ENCODE measurements at places on chromosomes 6 and 20.

DNA sequence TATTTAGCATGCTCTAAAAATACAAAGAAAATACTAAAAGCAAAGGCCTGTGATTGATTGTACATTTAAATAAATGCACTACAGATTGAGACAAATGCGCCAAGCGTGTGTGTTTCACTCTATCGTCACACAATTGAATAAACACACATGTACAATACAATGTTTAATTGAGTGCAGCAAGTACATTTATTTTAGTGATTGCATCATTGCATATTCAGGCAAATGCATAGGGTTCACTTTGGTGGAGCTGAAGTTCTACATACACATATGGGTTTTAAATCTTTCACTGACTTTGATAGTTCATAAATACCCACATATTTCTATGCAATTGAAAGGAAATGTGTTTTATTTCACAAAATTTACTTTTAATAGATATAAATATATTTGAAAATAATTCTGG lies 750.6 kb upstream of the MMS22L start:
- DNase-seq: no peak

GRCh38 chr6:1797801-1798200 lies 188.1 kb downstream of the FOXC1 start:
- DNase-seq: no peak

DNA sequence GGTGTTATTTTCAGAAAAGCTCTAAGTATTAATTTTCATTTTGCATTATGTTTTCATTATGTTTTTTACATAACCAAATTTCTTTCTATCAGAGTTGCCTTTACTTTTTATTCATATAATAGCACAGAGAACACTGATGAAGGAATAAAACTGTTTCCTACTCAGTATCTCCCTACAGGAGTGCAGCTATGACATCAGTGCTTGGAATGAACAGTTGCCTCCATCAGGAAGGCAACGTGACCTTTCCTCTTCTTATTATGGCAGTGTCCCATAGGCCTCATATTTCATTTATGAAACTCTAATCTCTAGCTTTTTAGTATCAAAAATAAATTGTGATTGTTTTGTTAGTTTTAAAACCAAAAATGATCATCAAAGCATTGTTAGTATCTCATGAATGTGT lies 712.8 kb downstream of the CD109 start:
- DNase-seq: no peak

DNA sequence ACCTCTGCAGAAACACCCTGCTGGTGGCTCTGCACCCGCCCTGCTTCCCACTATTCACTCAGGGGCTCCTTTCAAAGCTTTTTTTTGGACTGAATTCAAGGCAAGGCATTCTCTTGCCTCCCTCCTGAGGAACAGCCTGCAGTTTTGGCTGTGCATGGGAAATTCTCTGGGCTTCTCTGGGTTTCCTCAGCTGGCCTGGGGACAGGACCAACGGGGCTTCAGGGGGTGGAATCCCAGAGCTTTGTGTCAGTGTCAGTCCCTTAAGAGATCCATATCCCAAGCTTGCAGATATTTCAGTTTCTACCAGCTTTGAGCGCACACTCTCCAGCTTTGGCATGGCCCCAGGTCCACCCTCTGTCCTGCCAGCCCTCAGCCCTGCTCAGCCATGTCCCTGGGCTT lies 2.0 kb downstream of the SCRT2 start:
- DNase-seq: no peak

DNA sequence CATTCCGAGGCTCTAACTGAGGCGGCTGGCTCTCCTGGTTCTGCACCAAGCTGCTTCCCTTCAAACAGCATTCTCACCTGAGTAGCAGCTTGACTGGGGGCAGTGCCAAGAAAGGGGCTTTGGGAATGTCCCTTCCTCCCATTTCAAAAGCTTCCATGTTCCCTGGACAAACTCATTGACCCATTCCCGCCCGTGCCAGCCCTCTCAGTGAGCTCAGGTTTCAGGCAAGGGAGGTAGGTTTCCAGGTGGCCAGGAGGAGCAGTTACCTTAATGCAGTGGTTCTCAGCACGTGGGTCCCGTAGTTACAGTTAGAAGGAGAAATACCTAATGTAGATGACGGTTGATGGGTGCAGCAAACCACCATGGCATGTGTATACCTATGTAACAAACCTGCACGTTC lies 135.2 kb downstream of the ELOVL4 start:
- no peak for DNase-seq

- no peak for DNase-seq
Observed at GRCh38 chr20:54021446-54022235, 48.8 kb downstream of the BCAS1 start.

GRCh38 chr20:31712112-31712553 lies 10.5 kb downstream of the BCL2L1 start:
- DNase-seq: no peak

DNA sequence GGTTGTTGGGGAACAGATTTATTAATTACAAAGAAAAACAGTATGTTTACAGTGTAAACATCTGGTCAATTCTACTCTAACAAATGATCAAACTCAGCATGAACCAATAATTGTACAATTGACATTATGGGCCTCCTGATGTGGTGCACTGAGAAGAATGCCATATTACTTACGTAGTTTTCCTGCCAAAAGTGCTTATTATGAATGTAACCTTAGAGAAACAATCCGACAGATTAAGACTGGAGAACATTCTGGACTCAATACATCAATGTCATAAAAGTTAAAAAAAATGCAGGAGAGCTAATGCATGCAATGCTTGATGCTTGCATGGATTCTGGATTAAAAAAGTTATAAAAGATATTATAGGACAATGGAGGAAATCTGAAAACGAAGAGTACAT lies 69.0 kb downstream of the LYRM4 start:
- no peak for DNase-seq

DNA sequence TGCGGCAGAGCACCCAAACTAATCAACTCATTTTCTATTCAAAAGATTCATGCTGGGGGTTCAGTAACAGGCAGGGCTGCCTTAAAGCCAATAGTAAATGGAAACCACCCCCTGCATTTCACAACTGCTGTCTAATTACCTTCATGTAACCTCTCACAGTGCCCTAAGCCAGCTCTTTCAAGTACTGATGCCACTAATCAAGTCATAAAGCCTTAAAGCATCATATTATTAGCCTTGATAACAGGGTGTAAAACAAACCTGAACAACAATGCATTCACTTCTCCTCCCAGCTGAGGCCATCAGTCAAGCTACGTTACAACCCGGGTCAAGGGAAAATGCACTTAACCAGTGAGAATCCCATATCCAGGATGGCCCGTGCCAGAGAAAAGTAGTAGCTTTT lies 33.0 kb downstream of the TRERF1 start:
- no peak for DNase-seq

Data from BJ (cell line).